AG10803 (cell line): ENCODE measurements at places on chromosomes 4 and X.
A peak's percentile ranks its signal among the peaks of the same experiment; 100 is the strongest.

- DNase-seq, result peak; percentile 30
Measured at GRCh38 chr4:31918891-31919290, 1198.7 kb downstream of the PCDH7 start.

- DNase-seq, result peak; percentile 81
Measured at GRCh38 chr4:123352240-123352945, 44.2 kb upstream of the SPRY1 start.

DNA sequence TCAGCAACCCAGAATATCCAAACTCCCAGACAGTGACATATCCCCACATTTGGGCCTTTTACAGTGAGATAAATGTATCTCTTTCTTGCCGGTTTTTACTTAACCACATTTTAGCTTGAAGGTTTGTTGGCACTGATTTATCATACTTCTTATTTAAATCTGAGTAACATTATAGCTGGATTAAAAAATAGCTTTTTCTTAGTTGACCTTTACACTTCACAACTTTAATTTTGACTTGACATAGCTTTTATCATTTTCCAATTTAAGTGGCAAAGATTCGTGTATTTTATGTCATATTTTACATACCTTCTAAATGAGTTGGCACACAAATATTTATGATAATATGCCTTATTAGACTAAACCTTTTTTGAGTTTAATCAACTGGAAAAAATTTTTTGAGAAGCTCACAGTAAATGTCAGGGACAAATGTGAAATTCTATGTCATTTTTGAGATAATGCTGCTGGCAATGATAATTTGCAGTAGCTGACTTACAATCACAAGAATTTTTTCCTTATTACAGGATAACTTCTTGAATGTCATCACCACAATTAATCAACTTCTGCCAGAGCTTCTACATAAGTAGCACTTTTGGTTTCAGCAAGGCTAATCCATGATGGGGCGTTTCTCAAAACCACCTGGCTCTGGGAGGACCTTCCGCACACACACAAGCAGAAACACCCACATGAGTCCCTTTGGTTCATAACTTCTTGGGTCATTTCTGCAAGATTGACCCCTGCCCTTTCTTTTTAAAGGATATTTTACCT lies 80.3 kb downstream of the SYTL5 start:
- no peak for DNase-seq

GRCh38 chr4:20493761-20494353 lies 206.4 kb upstream of the PACRGL start:
- DNase-seq, result peak; percentile 60

- DNase-seq, result peak; percentile 9
Measured at GRCh38 chr4:75924309-75924827, 16.4 kb downstream of the NAAA start.

DNA sequence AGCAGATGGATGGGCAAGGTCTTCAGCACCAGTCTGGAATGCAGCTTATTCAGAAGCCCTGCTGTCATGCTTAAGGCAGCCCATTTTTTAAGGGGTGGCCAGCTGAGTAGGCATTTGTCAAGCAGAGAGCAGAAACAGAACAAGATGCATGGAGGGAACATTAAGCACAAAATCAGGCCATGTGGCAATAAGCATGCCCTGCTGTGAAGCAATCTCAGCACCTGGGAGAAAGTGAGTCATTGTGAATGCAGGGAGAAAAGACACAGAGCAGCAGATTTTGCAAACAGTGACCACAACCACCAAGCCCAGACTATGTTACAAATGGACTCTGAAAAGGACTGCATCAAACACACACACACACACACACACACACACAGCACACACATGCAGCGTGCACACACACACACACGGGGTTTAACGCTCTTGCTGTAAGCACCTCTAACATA lies 94.1 kb upstream of the GALNT7 start:
- peak; percentile 58 for DNase-seq

DNA sequence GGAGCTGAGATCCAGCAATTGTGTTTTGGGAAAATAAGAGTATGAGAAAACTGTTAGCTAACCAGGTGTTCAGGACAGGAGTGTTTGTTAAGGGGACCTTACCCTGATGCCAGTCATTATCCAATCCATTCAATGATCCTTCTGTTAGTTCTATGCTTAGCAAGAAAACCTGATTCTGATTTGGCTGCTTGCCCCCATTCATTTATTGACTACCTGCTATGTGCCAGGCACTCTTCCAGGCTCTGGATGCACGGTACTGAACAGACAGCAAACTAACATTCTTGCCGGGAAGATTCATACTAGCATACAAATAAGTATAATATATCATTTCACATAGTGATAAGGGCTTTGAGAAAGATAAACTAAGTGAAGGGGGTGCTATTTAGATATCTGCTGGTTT lies 1.0 kb upstream of the MECP2 start:
- DNase-seq, result no peak

- DNase-seq, result no peak
Measured at GRCh38 chr4:2732526-2732925, 23.6 kb downstream of the TNIP2 start.

GRCh38 chr4:148823419-148823769 lies 381.2 kb upstream of the NR3C2 start:
- no peak for DNase-seq

DNA sequence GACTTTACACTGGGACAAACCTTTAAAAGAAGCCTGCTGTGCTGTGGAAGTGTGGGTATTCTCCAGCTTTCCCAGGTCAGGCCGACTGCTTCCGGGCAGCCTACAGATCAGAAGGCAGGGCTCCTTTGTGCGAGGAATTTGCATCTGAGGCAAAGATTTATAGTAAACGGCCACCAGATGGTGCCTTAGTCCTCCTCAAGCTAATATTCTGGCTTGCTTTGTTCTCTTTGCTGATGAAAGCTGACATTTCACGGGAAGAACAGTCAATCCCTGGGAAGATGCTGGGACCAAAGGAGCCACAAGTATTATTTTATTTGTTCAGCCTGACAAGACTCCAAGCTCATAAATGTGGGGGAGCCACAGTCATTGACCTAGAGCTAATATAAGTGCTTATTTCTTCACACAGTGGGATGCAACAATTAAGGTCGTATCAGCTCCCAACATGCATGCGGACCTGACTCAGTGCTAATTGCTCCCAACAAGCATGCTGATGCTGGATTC lies 120.7 kb upstream of the TRIM2 start:
- DNase-seq, result peak; percentile 76

GRCh38 chr4:4890574-4891255 lies 31.2 kb downstream of the MSX1 start:
- DNase-seq, result no peak

- no peak for DNase-seq
Measured at GRCh38 chr4:116229420-116229819, 856.0 kb downstream of the TRAM1L1 start.

DNA sequence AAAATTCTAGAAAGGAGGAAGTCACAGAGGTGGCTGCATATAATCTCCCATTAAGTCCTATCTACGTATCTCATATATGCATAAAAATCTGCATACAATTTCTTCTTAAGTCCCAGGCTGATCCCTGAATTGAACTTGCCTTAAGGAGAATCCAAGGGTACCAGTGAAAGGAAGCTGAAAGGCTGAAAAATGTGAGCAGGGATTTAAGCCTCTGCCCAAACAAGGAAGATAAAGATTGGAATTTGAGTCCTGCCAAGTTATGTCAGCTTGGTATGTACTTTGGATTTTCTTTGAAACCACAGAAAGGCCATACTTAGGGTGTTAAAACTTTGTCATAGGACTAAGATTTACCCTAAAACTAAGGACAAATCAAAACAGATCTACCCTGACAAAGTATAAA lies 26.5 kb upstream of the GEMIN8 start:
- DNase-seq, result peak; percentile 35

DNA sequence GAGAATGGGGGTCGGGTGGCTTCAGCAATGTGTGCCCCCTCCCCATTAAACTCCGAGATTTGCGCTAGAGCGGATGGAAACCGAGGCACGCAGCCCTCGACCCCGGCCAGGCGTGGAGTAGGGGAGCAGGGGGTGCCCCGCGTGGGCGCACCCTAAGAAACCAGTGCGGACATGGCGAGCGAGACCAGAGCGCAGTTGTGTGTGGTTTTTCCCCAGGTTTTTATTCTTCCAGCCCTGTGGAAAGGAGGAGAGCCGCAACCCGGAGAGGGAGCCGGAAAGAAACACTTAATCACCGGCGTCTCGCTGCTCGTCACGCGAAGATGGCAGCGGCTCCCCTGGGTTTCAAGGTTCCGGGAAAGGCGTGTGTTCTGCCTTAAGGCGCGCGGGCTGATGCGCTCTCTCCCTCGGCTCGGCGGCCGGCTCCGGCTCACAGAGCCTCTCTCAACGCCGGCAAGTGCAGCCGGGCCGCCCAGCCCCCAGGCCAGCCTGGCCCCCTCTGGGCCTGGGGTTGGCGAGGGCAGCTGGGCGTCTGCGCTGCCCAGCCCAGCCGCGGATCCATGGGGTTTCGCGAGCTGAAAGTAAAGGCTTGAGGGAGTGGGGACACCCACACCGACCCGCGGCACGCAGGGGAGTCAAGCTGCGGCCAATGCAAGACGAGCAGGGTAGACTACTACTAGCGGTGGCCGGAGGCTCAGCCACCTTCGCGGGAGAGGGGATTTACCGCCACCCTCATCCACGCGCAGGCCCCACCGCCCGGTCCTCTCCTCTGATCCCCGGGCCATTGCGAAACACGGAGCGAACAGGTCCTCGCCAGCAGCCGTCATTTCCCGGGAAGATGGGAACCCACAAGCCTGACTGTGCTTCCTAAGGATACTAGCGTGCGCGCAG lies 74.0 kb upstream of the BCOR start:
- DNase-seq, result peak; percentile 58

GRCh38 chr4:139196462-139196861 lies 19.4 kb upstream of the ELF2 start:
- DNase-seq, result no peak
